Spinal cord (tissue), 10 donors: ENCODE measurements at places on chromosomes 12 and 14.

DNA sequence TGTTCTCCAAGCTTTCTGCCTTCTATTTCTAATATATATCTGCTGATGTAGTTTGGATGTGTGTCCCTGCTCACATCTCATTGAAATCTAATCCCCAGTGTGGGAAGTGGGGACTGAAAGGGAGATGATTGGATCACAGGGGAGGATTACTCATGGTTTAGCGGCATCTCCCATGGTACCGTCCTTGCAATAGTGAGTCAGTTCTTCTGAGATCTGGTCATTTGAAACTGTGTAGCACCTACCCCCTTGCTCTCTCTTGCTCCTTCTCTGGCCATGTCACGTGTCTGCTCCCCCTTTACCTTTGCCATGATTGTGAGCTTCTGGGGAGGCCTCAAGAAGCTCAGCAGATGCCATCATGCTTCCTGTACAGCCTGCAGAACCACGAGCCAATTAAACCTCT lies 26.2 kb upstream of the ALX1 start:
- no peak overlapping the region for H3K4me3 ChIP-seq
- H3K27ac ChIP-seq: no peak overlapping the region
- H3K27me3 ChIP-seq: no peaks in the 10 kb centered on the region
- no peaks in the 10 kb centered on the region for H3K4me1 ChIP-seq
- H3K36me3 ChIP-seq: no peaks in the 10 kb centered on the region

GRCh38 chr12:2234646-2235350 lies 182.0 kb downstream of the CACNA1C start:
- DNase-seq: no peak
- H3K4me1 ChIP-seq: peaks cover 13% of the 10 kb centered on the region
- no peaks in the 10 kb centered on the region for H3K36me3 ChIP-seq

DNA sequence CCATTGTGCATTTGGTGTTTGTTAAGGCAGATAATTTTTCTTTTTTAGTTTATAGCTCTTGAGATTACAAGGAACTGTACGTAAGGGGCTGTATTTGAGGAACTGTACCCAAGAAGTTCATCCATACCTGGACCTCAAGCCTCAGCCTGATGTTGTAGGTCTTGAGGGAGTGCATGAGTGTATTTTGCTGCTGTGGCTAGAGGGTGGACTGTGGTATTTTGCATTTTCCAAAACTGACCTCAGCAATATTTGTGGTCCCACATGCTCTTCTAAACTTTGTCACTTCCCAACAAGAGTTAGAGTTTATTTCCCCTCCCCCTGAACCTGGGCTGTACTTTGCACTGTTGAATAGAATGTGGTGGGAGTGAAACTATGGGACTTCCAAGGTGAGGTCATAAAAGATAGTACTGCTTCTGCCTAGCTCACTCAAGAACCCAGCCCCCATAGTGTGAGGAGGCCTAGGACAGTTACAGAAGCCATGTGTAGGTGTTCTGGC lies 42.2 kb upstream of the FBXO33 start:
- H3K27me3 ChIP-seq: no peaks in the 10 kb centered on the region
- H3K4me3 ChIP-seq: no peak overlapping the region
- DNase-seq: no peak
- H3K27ac ChIP-seq: no peak overlapping the region

DNA sequence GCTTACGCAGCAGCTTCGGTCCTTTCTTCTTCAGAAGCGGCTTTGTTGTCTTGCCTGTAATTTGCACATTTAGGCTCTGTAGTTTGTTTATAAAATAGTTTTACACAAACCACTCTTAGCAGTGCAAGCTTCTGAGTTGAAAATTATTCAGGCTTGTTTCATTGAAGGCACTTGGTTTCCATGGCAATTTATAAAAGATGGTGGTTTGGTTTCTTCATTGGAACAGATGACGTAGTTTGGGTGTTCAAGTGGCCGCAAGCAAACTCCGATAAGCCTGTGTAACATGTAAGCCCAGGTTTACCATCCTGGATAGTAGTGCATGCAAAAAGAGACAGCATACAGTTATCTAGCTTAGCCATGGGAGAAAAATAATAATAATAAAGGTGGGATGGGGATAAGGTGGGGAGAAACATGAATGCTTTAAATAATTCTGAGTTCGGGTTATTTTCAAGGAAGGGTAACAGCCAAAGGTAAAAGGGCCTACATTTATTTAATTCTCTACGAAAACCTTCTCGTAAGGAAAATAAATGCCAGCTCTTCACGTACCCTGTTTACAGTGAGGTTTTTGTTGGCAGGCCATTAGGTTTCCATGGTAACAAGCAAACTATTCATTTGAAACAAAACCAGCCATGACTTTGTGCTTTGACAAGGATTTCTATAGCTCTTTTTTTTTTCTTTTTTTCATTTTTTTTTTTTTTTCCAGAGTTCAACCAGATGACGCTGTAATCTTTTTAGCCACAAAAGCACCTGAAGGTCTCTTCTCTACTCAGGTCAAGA lies 189.6 kb upstream of the RPL10L start:
- no peaks in the 10 kb centered on the region for H3K27me3 ChIP-seq
- H3K36me3 ChIP-seq: no peaks in the 10 kb centered on the region
- H3K4me3 ChIP-seq: no peak overlapping the region
- H3K27ac ChIP-seq: peak overlapping the region; percentile 58

DNA sequence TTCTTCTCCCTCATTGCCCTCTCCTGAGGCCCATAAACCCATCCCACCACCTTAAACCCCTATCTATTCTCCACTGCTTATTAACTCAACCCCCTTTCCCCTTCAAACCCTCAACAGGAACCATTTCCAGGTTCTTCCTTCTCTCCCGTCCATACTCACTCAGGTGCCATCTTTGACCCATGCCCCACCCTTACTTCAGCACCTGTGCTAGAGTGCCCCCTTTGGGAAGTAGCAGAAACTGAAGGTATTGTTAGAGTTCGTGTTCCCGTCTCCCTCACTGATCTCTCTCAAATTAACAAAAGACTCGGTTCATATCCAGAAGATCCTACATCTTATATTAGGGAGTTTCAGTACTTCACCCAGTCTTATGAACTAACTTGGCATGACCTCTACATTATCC lies 86.6 kb downstream of the TMTC3 start:
- H3K27ac ChIP-seq: no peak overlapping the region
- H3K4me1 ChIP-seq: no peaks in the 10 kb centered on the region
- no peaks in the 10 kb centered on the region for H3K36me3 ChIP-seq
- DNase-seq: no peak
- no peaks in the 10 kb centered on the region for H3K27me3 ChIP-seq

DNA sequence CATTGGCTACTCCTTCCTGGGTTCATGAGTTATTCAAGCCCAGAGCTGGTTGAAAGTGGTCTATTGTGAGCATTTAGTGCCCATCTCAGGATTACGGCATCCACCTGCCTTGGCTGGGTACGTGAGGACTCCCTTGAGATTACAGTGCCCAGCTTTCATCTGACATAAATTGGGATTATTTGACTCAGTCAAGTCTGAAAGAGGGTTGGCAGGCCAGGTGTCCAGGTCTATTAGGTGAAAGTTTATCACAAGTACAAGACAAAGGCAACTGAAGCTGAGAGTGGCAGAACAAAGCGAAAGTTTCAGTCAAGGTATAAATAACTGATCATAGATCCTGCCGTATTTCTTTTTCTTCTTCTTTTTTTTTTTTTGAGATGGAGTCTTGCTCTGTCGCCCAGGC lies 84.6 kb upstream of the ATF7IP start:
- H3K27me3 ChIP-seq: no peaks in the 10 kb centered on the region
- no peak overlapping the region for H3K27ac ChIP-seq
- no peak overlapping the region for H3K4me3 ChIP-seq

GRCh38 chr14:94395282-94395887 lies 7.0 kb upstream of the SERPINA1 start:
- DNase-seq: no peak
- H3K4me3 ChIP-seq: no peak overlapping the region
- no peaks in the 10 kb centered on the region for H3K27me3 ChIP-seq
- no peak overlapping the region for H3K27ac ChIP-seq
- no peaks in the 10 kb centered on the region for H3K36me3 ChIP-seq
- H3K4me1 ChIP-seq: peaks cover 12% of the 10 kb centered on the region

GRCh38 chr14:31013841-31014240 lies 11.6 kb upstream of the AP4S1 start:
- no peak for DNase-seq
- no peak overlapping the region for H3K27ac ChIP-seq
- H3K27me3 ChIP-seq: no peaks in the 10 kb centered on the region
- H3K4me1 ChIP-seq: no peaks in the 10 kb centered on the region
- no peak overlapping the region for H3K4me3 ChIP-seq

DNA sequence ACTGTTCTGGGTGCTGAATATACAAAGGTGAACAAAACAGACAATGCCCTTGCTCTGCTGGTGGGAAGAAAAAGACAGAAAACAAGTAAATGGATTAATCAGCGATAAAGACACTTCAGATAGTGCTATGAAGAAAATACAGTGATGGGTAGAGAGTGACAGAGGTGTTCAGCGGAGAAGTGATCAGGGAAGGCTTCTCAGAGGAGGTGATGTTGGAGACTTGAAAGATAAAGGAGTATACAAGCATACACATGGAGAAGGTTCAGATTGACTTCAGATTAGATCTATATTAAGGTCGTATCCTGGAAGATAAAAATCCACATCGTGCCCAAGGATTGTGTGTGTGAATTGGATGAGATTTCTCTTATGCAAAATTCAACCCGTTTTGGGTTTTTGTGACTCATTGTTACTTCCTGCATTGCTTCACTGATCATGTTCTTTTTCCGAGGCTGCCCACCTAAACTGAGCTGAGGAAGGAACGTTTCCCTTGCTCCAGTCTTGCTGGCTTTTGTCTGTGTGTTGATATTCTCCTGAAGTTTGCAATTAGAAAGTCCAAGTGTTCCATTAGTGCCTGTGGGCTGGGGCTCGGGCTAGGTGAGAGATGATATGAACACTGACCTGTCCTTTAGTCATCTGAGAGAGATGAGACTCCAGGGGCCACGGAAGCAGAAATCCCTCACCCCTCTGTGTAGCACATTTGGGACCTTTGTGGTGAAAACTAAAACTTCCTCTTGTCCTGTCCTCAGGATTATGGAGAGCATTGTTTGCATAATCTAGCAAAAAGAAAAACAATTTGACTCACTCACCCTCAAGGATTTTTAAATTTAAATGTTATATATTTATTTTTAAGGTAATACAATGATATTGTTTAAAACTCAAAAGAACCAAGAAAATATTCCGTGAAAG lies 27.6 kb downstream of the PLXNC1 start:
- DNase-seq: no peak
- no peak overlapping the region for H3K4me3 ChIP-seq
- H3K4me1 ChIP-seq: no peaks in the 10 kb centered on the region
- no peak overlapping the region for H3K27ac ChIP-seq
- no peaks in the 10 kb centered on the region for H3K27me3 ChIP-seq

- DNase-seq: no peak
- no peaks in the 10 kb centered on the region for H3K4me1 ChIP-seq
These were observed 36.3 kb upstream of the STK38L start for GRCh38 chr12:27207615-27208413.

DNA sequence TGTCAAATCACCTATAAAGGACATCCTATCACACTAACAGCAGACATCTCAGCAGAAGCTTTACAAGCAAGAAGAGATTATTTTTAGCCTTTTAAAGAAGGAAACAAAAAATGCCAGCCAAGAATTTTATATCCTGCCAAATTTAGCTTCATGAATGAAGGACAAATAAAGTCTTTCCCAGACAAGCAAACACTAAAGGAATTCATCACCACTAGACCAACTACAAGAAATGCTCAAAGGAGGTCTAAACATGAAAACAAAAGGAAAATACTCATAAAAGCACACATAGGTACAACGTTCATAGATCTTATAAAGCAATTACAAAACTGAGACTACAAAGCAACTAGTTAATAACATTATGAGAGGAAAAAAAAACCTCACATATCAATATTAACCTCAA lies 20.7 kb upstream of the STAB2 start:
- no peak overlapping the region for H3K4me3 ChIP-seq
- H3K36me3 ChIP-seq: no peaks in the 10 kb centered on the region
- DNase-seq: no peak
- H3K27ac ChIP-seq: no peak overlapping the region
- peaks cover 4% of the 10 kb centered on the region for H3K4me1 ChIP-seq

DNA sequence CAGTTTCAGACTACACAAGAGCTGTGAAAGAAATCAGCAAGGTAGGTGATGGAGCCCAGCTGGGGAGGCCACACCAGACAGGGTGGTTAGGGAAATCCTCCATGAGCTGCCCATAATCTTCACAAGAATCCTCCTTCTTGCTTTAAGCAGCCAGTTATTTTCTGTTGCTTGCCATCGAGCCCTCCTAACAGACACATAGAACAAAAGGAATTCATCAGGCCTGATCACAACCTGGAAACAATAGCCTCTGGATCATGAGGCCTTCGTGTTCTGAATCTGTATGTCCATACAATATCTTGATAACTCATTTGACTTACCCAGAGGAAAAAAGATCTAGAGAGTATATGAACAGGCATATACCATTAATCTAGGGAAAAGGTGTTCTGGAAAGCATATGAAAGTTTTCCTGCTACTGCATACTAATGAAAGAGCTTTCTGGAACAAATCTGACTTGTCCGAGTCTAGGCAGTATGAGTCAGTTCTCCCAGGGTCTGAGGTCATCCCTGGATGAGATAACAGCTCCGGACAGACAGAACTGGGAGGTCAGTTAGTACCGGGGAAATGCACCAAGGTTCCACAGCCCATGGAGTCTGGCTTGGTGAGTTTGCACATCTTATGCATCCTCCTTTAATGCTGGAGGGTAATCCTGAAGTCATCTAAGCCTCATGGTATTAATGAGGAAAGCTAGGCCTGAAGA lies 52.8 kb upstream of the ELK3 start:
- no peaks in the 10 kb centered on the region for H3K36me3 ChIP-seq
- H3K4me1 ChIP-seq: no peaks in the 10 kb centered on the region
- no peaks in the 10 kb centered on the region for H3K27me3 ChIP-seq
- no peak overlapping the region for H3K4me3 ChIP-seq

DNA sequence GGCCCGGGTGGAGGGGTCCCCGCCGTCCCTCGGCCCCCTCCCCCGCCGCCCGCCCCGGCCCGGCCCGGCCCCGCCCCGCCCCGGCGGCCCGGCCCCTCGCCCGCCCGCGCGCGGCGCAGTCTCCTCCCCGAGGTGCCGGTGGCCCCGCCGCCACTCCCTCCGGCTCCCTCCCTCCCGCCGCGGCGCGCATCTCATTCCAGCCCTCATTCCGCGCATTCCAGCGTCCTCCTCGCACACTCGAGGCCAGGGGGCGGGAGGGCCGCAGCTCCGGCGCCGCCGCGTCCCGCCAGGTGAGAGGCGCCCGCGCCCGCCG lies at the start of gene TEAD4:
TSS of gene TEAD4 (plus strand) at position 206 of the 313 bp plus-strand sequence.
- H3K4me3 ChIP-seq: peak within 1 kb of the TSS; percentile 45
- H3K27ac ChIP-seq: no peak within 1 kb of the TSS
- H3K27me3 ChIP-seq: peaks cover 56% of the 10 kb centered on the region
- peaks cover 28% of the 10 kb centered on the region for H3K4me1 ChIP-seq
- H3K36me3 ChIP-seq: no peaks in the 10 kb centered on the region

GRCh38 chr12:93404961-93405849 lies 27.5 kb downstream of the NUDT4 start:
- no peak overlapping the region for H3K4me3 ChIP-seq
- H3K27ac ChIP-seq: no peak overlapping the region
- H3K27me3 ChIP-seq: no peaks in the 10 kb centered on the region
- H3K4me1 ChIP-seq: no peaks in the 10 kb centered on the region
- H3K36me3 ChIP-seq: no peaks in the 10 kb centered on the region
